ENCODE measurements at places on chromosomes 12 and 14. TPM values are rescaled to one million over a fixed set of nuclear protein-coding genes. Genes with fewer than 3 reads are reported as not detected.

DNA sequence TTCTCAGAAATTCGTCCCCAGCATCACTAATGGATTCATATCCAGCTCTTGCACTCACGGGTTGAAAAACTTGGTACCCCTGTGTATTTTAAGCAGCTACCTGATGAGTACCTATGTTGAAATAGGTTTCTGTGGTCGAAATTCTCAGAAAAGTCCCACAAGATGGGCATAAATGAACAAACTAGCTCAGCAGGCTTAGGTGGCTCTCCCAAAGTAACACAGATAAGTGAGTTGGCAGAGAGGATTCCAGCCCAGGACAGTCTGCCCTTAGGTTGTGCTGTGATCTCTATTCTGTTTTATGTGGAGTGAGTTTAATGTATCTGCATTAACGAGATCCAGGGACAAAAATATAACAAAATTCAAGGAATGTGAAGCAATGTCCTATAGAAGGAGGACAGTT lies 92.3 kb downstream of the RGS6 start:
- no peak for DNase-seq

DNA sequence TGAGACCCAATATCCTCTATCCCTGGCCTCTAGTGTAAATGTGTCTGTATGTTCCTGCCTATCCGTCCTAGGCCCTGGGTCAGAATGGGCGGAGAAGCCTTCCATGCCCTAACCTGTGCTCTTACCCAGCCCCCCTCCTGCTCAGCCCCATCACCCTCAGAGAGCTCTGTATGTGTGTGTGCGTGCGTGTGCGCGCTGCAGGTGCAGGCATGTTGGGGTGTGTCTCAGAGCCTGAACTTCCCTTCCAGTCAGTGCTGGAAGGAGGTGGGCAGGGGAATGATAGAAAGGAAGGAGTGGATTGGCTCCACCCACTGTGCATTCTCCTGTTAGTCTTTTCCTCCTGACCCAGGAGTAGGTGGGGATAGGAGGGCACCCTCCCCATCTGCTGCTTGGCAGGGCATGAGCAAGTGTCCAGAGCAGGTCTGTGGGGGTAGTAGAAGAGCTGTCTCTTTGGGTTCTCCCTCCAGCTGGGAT lies 7.2 kb downstream of the NAB2 start:
- DNase-seq, result no peak

DNA sequence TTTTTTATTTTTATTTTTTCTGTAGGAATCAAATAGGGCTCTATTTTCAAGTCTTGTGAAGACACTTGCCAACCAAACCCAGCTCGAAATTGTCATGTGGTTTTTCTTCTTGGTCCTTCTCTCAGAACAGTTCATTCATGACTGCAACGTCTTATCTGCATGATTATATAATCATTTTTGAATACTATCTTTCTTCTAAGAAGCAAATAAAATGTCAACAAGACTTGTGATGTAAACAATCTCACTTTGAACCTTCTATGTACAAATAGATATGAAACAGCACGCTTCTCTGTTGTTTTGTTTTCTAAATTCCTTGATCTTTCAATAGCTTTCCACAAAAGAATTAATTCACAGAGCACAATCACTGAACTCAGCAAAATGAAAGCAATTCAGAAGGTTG lies 320.7 kb downstream of the SOX5 start:
- DNase-seq, result no peak

NTS gene
- total RNA-seq, result 6.1 TPM

PTPRO gene
- not detected for total RNA-seq

KRT6C gene
- not detected for total RNA-seq
